ENCODE measurements at places on chromosomes 5 and 9.
A peak's percentile ranks its signal among the peaks of the same experiment; 100 is the strongest.

DNA sequence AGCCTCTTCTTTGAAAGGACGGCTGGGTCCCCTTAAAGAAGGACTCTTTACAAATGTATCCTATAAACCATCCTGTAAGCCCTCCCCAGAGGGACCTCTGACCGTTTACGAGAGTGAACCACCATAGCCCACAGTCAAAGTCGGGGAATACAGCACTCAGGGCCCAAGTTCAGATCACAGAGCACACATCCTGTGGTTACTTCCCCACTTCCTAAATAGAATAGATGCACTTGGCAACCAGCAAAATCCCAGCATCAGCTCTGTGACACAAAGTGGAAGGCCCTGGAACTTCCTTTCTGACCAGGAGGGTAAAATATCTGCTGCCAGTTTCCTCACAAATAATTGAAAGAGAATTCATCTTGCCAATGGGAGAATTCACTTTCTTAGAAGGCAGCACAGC lies 6.9 kb upstream of the IGFBPL1 start:
- no peak for DNase-seq

DNA sequence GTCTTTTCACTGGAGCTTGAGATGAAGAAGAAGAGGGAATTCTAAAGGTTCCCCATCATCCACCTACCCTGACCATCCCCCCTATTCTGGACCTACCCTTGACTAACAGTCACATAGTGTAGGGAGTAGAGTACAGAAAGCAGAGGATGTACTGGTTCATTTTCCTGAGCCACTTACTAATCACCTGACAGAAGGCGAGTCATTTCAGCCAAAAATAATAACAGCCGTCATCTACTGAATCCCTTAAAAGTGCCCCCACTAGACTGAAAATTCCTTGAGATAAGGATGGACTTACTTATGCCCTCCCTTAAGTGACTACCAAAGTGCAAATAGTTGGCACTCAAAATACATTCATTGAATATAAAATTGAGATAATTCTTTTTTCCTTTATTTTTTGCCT lies 112.2 kb downstream of the FOXD1 start:
- DNase-seq = no peak

GRCh38 chr9:35984021-35984420 lies 26.1 kb upstream of the OR2S2 start:
- no peak for DNase-seq

DNA sequence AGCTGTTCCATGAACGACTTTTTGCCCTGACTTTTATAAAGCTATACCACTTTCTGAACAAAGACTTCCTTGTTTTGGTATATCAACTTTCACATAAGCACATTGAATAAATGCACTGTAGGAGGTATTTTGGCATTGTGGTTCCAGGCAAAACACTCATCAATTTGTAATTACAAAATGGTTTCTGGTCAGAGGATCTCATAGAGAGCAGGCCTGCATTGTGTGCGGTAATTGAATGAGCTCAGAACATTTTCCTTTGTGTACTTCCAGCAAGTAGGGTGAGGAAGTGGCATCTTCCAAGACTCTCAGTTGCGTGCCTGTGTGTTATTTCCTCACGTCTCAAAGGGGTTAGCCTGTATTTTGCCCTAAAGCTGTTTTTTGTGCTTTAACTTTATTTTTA lies 89.2 kb downstream of the PDE6A start:
- DNase-seq = no peak

DNA sequence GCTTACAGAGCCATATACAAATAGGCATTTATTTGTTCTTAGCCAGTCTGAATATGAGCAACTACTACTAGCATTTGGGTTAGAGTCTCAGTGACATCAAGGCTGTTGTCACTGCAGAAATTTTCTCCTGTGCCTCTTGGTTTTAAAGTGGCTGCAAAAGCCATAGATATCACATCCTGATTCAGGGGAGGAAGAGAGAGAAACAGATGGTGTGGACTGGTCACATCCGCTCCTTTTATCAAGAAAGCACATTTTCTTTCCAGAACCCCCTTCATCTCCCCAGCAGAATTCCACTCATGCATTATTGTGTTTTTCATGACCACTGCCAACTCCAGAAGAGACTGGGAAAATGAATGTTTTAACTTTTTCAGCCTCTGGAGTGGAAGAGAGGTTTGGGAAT lies 69.8 kb downstream of the PTTG1 start:
- DNase-seq = no peak

GRCh38 chr9:77386187-77386586 lies 208.9 kb downstream of the VPS13A start:
- DNase-seq = no peak

- no peak for DNase-seq
Measured at GRCh38 chr9:61665330-61665751, 475.5 kb downstream of the SPATA31A7 start.

- DNase-seq = no peak
Measured at GRCh38 chr5:81164476-81164875, 68.6 kb upstream of the CKMT2 start.

DNA sequence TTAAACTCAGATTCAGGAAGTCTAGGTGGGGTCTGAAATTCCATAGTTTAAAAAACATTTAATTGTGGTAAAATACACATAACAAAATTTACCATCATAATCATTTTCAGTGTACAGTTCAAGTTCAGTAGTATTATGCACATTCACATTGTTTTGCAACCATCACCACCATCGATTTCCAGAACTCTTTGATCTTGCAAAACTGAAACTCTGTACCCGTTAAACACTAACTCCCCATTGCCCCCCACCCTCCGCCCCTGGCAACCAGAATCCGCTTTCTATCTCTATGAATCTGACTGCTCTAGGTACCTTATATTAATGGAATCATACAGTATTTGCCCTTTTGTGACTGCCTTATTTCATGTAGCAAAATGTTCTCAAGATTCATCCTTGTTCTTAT lies 117.5 kb downstream of the CEP120 start:
- no peak for DNase-seq

- DNase-seq = no peak
Measured at GRCh38 chr9:20361656-20362570, 260.4 kb downstream of the MLLT3 start.

- DNase-seq = no peak
Measured at GRCh38 chr9:31323726-31324444, 1060.6 kb upstream of the ACO1 start.

DNA sequence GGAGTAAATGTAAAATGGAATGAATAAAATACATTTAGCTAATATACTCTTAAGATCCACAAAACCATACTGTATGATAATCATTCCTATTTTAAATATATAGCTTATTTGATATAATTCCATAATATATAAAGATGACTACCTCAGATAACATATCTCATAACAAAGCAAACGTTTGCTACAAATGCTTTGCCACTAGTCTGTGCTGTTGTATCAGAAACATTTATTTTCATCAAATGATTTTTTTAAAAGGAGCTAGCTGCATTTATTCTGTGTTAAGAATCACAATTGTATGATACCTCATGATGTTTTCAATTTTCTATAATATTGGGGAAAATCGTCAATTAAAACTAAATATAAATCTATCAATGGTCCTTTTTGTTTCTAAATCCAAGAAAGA lies 567.2 kb downstream of the PTPRD start:
- DNase-seq = no peak

DNA sequence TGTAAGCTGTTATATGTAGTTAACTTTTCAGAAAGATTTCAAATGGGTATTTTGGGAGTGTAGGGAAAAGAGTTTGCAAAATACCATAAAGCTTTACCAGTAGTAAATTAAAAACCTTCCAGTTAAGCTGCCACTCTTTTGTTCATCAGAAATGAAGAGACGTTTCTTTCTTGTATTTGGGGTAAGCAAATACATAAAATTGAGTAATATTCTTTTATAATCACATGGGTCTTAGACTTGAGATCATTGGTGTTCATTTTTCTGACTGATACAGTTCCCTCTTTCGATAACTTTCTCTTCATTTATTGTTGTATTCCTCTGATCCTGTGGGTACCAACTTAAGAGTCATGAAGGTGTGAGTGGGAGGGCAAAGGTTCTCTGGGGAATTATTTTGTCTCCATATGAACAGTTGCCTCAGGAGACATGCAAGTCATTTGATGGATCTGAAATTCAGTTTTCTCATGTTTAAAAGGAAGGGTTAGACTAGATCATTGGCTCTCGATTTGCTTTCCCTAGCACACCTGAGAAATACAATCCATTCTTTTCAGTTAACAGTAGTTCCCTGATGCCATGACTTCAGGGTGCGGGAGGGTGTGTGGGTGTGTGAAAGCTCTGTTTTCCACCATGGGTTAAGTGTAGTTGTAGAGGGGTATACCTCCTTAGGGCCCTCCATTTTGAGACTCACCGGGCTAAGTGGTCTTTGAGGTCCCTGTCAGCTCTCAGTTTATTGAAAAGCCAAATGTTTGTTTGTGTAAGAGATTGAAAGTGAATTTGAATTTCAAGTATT lies 47.7 kb downstream of the CNTRL start:
- DNase-seq = no peak

- DNase-seq = no peak
Measured at GRCh38 chr9:106287731-106288130, 575.2 kb upstream of the ZNF462 start.

DNA sequence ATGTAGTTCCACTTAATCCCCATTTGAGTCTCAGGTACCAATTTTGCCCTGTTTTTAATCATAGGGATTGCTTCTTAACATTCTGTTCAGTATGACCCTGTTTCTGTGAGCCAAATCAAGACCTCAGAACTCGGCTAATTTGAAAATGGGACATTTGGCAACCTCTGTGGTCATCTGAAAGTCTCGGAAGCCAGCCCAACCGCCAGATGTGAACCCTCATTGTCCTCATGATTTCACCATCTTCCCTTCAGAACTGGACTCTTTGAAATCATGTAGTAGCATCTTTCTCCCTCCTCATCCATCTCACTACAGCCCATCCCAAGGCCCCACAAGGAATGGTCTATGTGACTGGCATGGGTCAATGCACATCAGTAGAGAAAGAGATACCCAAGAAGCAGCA lies 88.9 kb downstream of the S1PR3 start:
- no peak for DNase-seq

DNA sequence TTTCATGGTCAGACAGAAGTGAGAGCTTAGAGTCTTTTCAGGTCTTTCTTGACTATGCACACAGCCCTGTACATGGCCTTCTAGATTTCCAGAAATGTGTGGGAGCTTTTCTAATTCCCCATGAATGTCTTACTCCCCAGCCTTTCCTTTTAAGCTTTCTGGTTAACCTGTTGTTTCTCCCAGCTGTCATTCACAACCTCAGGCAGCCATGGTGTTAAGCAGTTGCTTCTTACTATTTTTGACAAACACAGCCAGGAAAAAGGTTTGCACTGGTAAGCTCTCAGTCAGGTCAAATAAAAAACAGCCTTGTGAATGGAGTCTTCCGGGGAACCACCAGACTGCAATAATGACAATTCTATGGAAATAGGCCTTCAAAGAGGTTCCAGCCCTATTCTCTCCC lies 84.9 kb downstream of the MTREX start:
- no peak for DNase-seq

DNA sequence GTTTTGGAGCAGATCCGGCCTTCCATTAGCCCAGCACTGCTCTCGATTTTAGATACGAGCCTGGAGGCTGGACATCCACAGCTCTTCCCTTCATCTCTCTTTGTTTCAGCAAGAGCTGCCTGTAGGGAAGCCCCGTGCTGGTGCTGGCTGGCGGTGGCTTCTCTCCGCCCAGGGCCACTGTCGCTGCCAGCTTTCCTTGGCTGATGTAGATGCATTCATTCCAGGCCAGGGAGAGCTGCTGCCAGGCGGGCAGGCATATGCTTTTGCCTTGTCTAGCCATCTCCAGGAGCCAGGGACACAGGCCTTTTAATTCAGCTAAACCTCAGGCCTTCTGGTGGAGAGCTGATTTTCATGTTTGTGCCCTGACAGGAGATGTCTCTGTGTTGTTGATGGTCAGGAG lies 409.3 kb upstream of the CLINT1 start:
- no peak for DNase-seq

GRCh38 chr5:180080486-180081280 lies 9.1 kb upstream of the RNF130 start:
- no peak for DNase-seq

- peak; percentile 68 for DNase-seq
Measured at GRCh38 chr9:109098171-109098959, 21.4 kb downstream of the TMEM245 start.

GRCh38 chr9:123276551-123276950 lies 8.2 kb upstream of the STRBP start:
- no peak for DNase-seq

- DNase-seq = no peak
Measured at GRCh38 chr5:107855171-107855570, 184.4 kb upstream of the EFNA5 start.

GRCh38 chr9:112762726-112763518 lies 12.4 kb downstream of the SNX30 start:
- DNase-seq = no peak

GRCh38 chr5:138371454-138371853 lies 19.0 kb downstream of the KDM3B start:
- no peak for DNase-seq

- peak; percentile 9 for DNase-seq
Measured at GRCh38 chr5:148398698-148399121, 15.0 kb downstream of the FBXO38 start.

- no peak for DNase-seq
Measured at GRCh38 chr5:55363856-55364255, 56.1 kb downstream of the MTREX start.

GRCh38 chr5:82745016-82745415 lies 332.2 kb downstream of the TMEM167A start:
- DNase-seq = no peak

GRCh38 chr9:19404283-19405075 lies 4.3 kb upstream of the ACER2 start:
- no peak for DNase-seq

- DNase-seq = no peak
Measured at GRCh38 chr5:1983919-1984695, 101.4 kb upstream of the IRX4 start.

DNA sequence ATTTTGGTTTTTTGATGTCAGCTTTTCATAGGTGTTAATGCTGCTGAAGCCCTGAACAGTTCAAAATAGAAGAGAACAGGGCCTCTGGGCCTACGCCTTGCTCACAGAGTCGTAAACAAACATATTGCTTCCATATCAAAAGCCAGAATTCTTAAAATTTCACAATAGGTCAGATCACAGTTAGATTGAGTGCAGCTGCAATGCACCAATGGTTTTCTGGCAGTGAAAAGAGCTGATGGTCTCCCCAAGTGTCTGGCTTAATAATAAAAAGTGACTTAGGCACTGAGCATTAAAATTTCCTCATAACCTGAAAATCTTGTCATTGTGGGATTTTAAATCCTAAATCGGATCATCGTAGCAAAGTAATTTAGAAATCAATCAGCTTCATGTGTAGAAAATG lies 493.0 kb downstream of the CAAP1 start:
- DNase-seq = no peak

GRCh38 chr9:136252846-136253245 lies 7.2 kb upstream of the QSOX2 start:
- no peak for DNase-seq

DNA sequence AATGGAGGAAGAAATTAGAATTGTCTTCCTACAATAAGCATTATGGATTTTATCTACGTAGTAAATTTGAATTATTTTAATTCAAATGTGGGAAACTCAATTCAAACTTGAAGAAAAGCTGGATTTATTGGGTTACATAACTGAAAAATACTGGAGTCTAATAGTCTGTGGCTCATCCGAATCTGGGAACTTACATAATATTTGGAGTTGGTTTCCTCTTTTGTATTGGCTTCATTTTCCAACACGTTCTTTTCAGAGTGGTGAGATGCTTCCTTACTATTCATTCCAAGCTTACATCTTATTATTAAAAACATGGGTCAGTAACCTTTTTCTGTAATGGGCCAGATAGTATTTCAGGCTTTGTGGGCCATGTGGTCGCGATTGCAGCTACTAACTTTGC lies 164.8 kb downstream of the ARHGAP26 start:
- no peak for DNase-seq
